Colonic mucosa (tissue), 4 donors: ENCODE measurements at places on chromosomes 2 and 18. TPM values are rescaled to one million over a fixed set of nuclear protein-coding genes. Genes with fewer than 3 reads are reported as not detected.

DNA sequence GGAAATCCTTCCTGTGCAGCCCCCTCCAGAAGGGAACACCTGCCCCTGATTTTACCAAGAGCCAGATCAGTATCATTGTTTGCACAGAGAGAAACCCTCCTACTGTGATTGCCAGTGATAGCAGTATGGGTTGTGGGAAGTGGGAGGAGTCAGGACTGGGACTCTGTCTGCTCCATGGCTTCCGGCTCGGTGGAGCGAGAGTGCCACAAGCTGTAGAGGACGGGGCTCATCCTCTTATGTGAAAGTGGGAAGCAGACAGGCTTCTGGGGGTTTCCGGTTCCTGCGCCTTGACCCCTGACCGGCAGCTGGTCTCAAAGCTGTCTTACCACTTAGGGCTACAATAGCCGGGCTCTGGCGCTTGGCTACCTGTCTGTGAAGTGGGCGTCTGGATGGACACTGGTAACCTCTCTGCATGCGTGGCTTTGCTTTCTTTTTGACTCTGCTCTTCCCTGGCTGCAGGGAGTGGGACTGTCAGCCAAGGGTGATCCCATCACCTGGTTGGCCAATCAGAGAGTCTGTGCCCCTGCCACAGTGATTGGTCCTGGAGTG, 79.7 kb downstream of the BCL2L11 start:
- DNase-seq, result no peak

DNA sequence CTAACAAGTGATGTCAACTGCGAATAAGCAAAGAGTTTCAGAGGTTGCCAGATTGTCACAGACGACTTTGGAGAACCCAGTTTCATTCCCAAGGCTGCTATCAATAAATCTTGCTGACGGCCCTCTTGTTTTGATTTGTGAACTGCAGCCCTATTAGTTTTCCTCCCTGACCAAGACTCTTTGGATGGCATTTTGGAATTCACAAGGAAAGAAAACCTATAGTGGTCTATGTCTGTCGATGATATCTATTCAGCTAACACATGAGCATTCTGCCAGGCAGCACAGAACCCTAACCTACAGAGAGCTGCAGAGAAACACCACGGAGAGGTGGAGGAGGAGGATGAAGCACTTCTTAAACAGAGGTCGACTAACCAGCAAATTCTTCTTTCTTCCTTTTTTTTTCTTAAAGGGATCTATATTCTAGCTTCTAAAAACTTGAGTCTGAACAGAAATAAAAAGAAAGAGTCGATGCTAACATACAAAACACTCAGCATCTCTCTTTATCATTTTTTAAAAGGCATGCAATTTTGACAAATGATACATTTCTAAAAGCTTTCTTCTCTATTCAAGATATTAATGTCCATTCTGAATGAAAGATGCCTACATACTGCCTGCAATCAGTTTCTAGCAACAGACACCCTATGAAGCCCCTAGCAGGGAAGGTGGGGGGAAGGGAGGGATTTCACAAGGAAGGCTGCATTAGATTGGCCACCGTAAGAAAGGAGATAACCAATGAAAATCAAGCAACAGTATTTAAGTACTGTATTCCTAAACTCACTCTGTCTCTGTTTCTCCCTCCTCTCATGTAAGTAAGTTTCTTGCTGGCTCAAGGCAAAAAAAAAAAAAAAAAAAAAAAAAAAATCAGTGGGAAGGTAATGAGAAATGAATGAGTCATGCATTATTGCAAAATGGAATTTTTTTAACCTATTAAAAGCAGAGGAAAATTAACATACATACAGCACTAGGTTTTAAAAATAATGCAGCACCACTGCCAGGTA, 83.0 kb upstream of the CHRNA1 start:
- no peak for DNase-seq

TAF1B gene
- 8.8 TPM for total RNA-seq

DHRS9 gene
- 144 TPM for total RNA-seq

FSHR gene
- not detected for total RNA-seq

SCN7A gene
- 1.2 TPM for total RNA-seq
